Stimulated activated CD8-positive, alpha-beta memory T cell treated with anti-CD3 and anti-CD28 coated beads, Interleukin-7, amount 100 ng/mL, for 4 hours (primary cell): ENCODE measurements at places on chromosomes 11 and 22.

DNA sequence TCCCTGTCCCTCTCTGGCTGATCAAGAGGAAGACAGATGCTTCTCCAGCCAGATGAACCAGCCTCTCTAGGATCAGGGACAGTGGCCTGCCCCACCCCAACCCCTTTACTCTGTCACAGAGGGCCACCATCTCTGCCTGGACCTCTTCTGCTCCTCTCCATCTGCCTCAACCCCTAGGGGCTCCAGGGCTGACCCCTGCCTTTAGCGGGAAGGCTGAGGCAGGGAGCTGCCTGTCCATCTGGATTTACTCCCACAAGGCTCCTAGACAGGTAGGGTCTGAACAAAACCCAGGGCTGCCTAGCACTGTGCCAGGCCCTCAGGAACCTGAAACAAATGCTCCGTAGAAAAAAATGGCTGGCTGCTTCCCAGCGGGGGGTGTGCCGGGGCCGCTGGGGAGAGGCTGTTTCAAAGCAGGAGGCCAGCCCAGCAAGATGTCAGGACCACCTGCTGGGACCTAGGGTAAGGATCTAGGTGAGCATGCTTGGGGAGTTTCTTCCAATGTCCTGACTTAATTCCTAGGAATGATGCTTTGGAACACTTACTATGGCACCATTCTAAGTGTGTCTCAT, 3.2 kb downstream of the CHST1 start:
- no peak for DNase-seq

DNA sequence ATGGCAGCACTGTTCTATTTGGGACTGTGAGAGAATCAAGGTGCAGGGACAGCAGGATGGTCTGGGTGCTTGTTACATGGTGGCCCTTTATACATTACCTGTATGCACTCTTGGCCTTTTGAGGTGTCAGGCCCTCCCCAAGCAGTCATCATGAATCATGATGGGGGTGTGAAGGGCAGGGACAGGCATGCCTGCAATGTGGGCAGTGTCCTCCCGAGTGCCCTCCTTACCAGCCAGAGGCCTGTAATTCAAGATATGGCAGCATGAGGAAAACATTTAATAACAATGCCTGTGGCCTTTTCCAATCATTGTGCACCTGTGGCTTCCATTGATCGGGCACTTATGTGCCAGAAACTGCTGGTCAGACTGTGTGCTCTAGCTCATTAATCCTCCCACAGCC, 25.5 kb upstream of the CYP2D6 start:
- no peak for DNase-seq

DNA sequence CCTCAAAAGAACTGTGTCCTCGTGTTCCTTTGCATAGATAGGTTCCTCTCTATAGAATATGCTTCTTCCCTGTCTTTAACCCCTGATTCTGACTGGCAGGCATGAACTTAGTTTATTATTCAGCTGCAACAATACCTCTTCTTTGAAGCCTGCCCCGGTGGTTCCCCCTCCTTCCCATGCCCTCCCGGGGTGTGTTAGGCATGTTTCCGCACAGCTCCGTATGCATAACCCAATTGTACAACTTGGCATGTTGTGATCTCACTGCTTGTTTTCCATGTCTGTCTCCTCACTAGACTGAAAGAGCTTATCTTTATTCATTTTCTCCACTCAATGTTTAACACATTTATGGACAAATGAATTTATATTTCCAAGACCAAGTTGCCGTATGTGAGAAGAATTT, 72.6 kb downstream of the DEPDC5 start:
- no peak for DNase-seq

DNA sequence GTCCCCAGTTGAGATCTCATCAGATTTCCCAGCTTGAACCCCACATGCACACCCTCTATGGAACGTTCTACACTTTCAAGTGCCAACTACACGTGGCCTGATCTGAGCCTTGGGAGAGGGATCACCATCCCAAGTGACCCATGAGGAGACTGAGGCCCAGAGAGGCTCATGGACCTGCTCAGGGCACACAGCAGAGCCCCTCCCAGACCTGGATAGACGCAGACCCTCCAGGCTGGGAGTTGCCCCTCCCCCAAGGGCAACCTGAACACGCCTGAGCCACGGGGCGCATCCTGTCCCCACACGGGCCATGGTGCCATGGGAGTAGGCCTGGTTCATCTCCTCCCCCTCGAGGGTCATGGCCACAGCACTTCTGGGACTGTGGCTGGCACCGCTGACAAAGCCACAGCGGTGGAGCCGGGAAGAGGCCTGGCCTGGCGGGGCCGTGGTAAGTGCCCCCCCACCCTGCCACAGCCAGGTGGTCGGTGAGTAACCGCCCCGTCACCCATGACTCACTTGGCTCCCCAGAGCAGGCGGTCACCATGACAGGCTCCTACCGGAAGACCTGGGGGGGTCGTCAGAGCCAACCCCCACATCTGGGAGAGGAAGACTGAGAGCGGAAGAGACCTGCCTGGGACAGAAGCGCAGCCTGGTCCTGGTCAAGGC, 8.1 kb downstream of the WNT7B start:
- DNase-seq = no peak

- DNase-seq = no peak
Measured at GRCh38 chr11:65662247-65662798, 393 bp downstream of the RELA start.
